ENCODE measurements at places on chromosomes 16 and 17.

- peak; percentile 74 for DNase-seq
Measured at GRCh38 chr16:2150418-2151187, 2.2 kb downstream of the RAB26 start.

DNA sequence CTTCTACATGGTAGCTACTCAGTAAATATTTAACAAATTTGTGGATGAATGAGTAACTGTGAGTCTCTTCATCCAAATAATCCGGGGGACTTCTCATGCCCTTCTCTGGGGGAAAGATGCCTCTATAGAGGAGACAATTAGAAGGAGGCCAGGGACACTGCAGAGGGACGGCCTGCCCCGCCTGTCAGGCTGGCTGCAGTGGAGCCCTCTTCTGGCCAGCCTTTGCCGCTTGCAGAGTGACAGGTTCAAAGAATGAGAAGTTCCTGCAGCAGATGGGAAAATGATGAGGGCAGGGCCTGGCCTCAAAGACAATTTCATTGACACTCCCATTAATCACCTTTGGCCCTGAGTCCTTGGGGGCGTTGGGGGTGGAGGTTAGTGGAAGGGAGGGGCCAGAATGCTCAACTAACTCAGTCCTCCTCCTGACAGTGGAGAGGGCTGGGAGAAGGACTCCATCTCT is 339.0 kb downstream of the MAF start:
- no peak for DNase-seq

DNA sequence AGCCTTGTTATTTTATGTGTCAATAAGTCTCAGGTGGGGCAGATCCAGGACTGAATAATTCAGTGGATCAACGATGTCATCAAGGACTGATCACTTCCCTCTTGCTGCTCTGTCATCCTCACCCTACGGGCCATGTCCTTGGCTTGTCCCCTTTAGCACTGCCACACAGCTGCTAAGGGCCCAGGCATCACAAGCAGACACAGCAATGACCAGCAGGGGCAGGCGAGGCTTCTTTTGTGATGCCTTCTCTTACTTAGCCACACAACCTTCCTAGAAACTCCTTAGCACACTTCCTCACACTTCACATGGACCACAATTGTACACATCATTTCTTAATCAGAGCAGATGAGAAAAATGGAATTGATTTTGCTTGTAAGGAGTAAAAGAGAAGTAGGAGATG is 356.3 kb upstream of the SOX9 start:
- DNase-seq: no peak

DNA sequence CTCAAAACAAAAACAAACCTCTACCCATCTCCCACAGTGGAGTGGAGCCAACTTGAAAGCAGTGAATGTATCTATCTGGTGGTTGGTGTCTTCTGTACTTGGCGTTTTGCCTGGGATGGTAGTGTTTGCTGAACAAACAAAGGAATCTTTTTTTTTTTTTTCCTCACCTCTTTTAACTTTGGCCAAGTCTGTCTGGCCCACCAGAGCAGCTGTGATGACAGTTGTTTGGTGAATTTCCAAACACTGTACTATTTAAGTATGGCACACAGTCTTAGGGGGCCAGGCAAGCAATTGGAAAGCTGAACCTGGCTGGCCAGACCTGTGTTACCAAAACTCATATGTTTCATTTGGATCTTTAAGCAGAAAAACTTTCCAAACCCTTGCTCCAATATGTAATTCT is 101.8 kb upstream of the CDH13 start:
- no peak for DNase-seq

DNA sequence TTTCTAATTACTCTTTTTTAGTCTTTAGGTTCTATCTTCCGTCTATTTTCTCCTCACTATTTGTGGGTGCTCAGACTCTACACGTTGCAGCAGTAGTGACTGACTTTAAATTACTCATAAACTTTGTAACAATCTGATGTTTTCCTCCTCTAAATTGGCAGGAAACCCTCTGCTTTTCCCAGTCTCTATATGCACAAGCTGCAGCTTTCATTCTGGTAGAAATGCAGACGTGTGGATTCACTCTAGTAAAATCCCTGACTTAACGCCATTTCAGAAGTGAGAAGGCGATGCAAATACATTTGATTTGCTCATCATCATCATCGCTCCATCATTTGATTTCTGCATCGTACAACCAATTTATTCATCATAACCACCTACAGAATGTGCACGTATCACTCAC is 561.0 kb upstream of the ZFHX3 start:
- no peak for DNase-seq

- no peak for DNase-seq
Measured at GRCh38 chr16:21233521-21234150, at the start of gene ANKS4B. Gene ANKS4B, plus strand, starts transcription at chr16:21233699. Its CDS starts 39 bp downstream, at chr16:21233738.

- no peak for DNase-seq
Measured at GRCh38 chr17:76137351-76138233, 3.5 kb downstream of the FOXJ1 start.

GRCh38 chr16:85029981-85030401 is 2.4 kb downstream of the KIAA0513 start:
- DNase-seq: no peak

DNA sequence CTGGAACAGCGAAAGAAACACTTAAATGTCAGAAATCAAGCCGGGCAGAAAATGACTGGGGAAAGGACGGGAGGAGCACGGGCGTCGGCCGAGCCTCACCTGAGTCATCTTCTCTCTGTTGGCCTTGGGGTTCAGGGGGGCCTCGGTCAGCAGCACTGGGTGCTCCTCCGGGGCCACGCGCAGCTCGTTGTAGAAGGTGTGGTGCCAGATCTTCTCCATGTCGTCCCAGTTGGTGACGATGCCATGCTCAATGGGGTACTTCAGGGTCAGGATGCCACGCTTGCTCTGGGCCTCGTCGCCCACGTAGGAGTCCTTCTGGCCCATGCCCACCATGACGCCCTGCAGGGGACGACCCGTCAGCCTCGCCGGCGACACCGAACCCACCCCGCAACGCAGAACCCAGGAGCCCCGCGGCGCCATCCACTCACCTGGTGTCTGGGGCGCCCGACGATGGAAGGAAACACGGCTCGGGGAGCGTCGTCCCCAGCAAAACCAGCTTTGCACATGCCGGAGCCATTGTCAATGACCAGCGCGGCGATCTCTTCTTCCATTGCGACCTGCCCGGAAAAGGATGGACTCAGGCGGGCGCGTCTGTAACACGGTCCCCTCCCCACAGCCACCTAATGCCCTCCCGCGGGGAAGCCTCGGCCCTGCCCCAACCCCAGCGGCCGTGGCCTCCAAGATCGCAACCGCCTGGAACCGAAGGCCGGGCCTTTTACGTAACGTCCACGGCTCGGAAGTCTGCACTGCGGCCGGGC is 616 bp downstream of the ACTG1 start:
- DNase-seq: peak; percentile 74

DNA sequence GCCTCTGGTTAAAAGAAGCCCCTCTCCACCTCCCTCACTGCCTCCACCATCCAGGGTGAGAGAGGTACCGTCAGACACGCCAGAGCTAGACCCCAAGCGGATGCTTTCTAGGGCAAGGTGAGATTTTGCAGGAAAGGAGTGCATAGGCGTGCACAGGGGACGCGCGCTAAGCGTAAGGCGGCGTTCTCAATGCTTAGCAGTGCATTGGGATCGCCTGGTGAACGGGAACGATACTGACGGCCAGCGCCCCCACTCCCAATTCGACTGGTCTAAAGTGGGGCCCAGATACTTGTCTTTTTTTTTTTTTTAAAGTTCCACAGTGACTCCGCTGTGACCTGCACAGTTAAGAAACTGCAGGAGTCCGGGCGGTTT is 57.9 kb upstream of the CREBBP start:
- no peak for DNase-seq

DNA sequence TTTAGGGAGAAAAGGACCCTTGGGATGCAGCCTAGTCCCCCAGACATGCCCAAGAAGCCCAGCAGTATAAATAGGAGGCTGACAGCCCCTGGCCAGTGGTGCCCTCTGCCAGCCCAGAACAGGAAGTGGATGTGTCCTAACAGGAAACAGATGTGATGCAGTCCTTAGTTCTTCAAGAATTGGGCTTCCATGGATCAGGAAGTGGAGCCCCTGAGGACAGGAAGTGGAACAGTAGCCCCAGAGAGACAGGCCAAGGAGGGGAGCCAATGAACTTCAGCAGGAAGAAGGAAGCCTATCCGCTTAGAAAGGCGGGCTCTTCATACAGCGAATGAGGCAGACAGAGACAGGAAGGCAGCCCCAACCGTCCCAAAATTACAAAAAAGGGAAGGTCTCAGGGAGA is 7.2 kb downstream of the CTF1 start:
- DNase-seq: no peak

DNA sequence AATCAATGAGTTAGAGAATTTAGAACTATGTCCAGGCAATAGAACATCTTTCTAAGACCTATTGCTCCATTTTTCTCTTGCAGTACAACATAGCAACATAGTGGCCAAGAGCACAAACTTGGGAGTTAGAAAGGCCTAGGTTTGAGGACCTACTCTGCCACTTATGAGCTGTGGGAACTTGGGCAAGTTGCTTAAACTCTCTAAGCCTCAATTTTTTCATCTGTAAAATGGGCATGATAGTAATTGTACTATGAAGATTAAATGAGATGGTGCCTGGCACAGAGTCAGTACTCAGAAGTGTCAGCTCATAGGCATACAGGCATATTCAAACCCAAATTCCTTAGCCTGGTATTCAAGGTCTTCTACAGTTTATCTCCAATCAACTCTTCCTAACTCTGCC is 25.1 kb downstream of the IRX5 start:
- DNase-seq: no peak

GRCh38 chr16:27175888-27176287 is 27.4 kb upstream of the KDM8 start:
- DNase-seq: no peak

- no peak for DNase-seq
Measured at GRCh38 chr16:64159976-64160375, 961.9 kb downstream of the CDH11 start.

DNA sequence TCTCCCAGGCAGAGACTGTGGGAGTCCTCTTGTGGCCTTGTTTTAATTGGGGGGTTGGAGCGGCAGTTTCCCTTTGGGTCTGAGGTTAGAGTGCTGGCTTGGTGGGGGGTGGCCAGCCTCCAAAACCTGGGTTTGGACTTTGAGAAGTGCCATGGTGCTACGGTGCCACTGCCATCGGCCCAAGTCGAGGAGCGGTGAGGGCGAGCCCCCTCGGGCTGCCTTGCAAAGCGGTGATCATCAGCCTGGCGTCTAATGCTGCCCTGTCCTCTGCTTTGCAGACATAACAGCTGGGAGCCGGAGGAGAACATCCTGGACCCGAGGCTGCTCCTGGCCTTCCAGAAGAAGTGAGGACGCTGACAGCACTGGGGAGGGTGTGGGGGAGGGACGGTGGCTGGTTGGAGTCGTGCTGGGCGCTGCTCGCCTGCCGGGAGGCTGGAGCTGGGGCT is 1.2 kb downstream of the CBX2 start:
- no peak for DNase-seq

DNA sequence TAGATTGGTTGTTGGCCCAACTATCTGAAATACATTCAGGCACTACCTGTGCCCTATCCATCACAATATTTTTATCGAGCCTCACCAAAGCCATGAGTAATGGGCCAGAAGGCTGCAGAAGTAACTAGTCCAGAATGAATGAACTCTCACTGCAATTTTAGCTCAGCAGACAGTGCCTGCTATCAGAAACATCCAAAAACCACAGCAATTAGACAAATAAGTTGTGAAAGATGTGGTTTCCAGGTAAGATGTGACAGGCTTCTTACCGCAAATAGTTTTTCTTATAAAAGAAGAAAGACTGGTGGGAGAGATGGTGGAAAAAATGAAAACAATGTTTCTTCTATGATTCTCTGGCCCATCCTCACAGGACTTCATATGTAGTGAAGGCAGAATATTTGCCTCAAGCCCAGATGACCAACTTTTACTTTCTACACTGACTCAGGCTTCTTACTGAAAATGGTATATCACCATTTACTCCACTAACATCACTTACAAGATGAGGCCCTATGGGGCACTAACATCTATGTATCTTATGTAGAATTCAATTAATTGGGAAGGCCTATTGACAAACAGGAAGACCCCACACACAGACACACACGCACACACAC is 9.8 kb upstream of the RFFL start:
- no peak for DNase-seq

DNA sequence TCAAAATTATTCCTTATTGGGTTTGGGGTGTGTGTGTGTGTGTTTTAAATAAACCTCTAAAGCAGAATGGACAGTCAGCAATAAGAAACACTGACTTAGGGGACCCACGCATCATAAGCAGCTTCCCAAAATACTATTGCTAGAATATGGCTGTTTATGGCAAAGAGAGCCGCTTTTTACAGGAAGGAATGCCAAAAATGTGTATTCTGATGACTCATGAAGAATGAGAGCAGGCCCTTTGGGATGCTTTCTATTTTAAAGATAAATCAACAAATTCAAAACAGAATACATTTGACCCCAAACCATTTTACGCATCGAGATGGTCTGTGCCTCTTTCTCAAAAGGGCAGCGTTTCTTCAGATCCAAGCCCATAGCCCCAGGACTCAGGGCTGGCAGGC is 37.5 kb downstream of the ARHGAP17 start:
- no peak for DNase-seq

Measured in RWPE2 (cell line).